K562 (cell line): ENCODE measurements at places on chromosomes 12 and 14.

DNA sequence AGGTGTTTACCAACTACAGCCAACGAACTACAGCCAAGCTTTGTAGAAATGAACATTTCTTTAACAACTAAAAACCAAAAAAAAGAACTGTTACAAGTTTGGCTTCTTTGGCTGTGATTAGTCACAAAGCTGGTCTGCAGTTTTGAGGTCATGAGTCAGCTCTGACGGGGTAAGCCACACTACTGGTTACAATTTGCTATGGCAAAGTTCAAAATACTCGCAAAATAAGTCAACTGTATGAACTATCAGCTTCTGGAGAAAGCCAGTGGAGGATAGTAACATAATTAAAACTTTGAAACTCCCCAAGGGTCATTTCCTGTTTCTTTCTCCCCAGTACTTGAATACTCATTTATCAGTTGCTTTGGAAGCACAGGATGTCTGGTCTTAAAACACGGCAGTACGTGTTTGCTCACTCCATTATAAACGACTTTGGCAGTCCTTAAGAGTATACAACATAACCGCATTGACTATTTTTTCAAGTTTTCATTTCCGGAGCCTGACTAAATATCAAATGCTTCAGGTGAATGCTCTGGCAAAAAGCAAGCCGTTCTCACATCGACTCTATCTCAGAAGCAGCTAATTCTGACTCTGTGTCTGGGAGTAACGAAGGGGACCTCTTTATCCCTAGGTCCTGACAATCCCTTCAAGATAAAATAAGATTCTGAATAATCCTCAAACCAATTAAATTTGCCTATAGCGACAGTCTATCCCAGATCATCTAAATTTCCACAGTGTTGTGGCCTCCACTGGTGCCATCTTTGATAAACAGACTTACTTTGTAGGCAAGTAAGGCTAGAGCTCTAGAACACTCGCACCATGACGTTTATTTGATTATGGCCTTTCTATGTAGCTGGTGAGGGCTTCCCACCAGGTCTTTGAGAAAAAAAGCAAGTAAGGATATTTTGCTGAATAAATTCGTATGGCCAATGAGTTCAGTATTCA lies 10.6 kb downstream of the PHLDA1 start:
- H3K4me1 ChIP-seq: peaks cover 11% of the 10 kb centered on the region; the same call in 2 of the 3 replicates
- H3K27ac ChIP-seq: peak overlapping the region; percentile 44; the same call in 2 of the 3 replicates
- no peaks in the 10 kb centered on the region for H3K27me3 ChIP-seq
- H3K4me3 ChIP-seq: no peak overlapping the region

GRCh38 chr14:77002889-77003288 lies 25.6 kb downstream of the IRF2BPL start:
- no peaks in the 10 kb centered on the region for H3K36me3 ChIP-seq
- no peak overlapping the region for H3K4me3 ChIP-seq
- H3K27ac ChIP-seq: no peak overlapping the region
- H3K4me1 ChIP-seq: no peaks in the 10 kb centered on the region; the same call in 1 of the 2 replicates
- DNase-seq: no peak

DNA sequence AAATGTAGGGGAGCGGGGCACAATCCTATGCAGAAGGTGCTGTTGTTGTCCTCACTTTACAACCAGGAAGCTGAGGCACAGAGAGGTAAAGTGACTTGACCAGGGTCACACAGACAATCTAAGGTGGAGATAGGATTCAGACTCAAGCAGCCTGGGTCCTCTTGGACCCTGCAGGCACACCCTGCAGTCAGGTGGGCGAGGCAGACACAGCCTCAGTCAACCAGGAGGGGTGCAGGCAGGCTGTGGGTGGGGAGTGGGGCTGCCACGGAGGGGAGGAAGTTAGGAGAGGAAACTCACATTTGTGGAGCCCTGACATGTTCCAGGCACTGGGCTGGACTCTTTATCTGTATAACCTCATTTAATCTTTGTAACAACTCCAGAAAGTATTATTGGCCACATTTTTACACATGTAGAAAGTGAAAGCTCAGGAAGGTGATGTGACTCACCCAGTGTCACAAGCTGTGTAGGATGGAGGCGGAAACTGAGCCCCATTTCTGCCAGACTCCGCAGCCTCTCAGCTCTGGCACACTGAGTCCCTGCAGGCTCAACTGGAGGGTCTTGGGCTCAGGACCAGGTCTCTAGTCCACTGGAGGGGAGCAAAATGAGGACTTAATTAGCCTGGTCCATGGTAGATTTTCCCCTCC lies 24.9 kb upstream of the CHGA start:
- H3K27ac ChIP-seq: no peak overlapping the region
- no peak for DNase-seq
- H3K4me3 ChIP-seq: no peak overlapping the region
- H3K27me3 ChIP-seq: peaks cover 7% of the 10 kb centered on the region

GRCh38 chr14:53019406-53019805 lies 68.6 kb upstream of the FERMT2 start:
- H3K4me3 ChIP-seq: no peak overlapping the region
- DNase-seq: no peak
- no peaks in the 10 kb centered on the region for H3K4me1 ChIP-seq
- H3K36me3 ChIP-seq: no peaks in the 10 kb centered on the region

DNA sequence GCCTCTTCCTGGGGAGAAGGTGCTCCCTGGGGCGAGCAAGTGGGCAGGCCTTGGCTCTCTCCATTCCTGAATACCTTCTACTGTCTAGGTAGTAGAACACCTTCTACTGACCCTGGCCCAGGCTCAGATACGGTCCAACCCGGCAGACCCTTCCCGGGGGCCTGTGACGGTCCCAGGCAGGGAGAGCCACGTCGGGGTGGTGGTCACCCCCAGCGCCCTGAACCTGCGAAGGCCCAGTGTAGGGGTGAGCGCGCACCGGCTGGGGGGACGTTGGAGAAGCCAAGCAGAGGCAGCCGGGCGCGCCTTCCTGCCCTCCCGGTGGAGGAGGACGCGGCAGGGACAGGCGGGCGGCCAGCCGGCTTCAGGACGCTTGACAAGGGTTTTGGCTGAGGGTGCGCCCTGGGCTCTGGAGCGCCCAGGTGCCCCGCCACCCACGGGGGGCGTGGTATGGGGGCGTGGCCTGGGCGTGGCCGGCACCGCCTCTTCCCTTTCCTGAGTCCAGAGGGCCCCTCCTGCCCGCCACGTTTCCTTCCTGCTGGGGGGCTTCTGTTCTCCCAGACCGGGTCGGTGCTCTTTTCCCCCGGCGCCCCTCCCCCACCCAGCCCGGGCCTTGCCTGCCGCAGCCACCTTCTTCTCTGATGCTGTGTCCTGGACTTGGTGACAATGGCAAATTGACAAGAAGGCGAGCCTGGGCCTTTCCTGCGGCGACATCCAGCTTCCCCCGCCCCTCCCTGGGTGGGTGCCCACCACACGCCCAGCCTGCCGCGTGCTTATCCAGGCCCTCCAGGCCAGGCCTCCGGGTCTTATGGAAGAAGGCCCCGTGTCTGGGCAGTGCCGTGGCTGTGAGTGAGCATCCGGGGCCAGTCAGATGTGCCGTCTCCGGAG lies 24.5 kb upstream of the PPP1R13B start:
- H3K36me3 ChIP-seq: no peaks in the 10 kb centered on the region
- no peaks in the 10 kb centered on the region; the same call in 2 of the 3 replicates for H3K4me1 ChIP-seq
- H3K4me3 ChIP-seq: peak overlapping the region; percentile 34
- H3K27me3 ChIP-seq: no peaks in the 10 kb centered on the region

DNA sequence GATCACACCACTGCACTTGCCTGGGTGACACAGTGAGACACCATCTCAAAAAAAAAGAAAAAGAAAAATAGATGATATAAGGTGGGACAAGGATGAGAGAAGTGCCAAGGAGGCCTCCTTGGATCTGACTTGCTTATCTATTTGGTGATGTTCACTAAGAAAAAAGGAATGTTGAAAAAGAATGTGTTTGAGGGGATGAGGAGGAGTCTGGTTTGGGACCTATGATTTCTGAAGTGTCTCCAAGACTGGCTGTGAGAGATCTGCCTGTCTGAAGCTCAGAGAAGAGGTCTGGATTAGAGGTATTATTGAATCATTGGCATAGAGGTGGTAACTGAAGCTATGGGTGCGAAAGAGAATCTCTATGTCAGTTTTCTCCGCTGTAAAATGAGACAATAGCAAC lies 42.8 kb downstream of the BCAT1 start:
- peaks cover 32% of the 10 kb centered on the region; the same call in 2 of the 3 replicates for H3K36me3 ChIP-seq
- H3K27ac ChIP-seq: no peak overlapping the region
- H3K4me1 ChIP-seq: peaks cover 2% of the 10 kb centered on the region; the same call in 2 of the 3 replicates
- H3K27me3 ChIP-seq: no peaks in the 10 kb centered on the region
- H3K4me3 ChIP-seq: no peak overlapping the region
- no peak for DNase-seq
